ENCODE measurements at places on chromosomes 5 and 9.

DNA sequence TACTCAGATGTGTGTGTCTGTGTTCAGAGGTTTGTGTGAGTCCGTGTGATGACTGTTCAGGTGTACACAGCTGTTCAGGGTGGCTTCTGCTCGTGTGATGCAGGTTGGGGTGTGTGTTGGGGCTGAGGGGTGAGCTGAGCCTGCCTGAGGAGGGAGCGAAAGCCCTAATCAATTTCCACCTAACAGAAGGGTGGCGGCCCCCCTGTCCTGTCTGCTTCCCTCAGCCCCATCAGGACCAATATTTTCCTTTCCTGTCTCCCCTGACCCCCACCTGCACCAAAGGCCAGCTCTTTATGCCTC, 30.2 kb downstream of the LHX2 start:
- H3K27ac ChIP-seq, result no peak overlapping the region
- H3K27me3 ChIP-seq, result no peaks in the 10 kb centered on the region
- DNase-seq, result no peak
- no peak overlapping the region for H3K4me3 ChIP-seq
- peaks cover 3% of the 10 kb centered on the region for H3K4me1 ChIP-seq

DNA sequence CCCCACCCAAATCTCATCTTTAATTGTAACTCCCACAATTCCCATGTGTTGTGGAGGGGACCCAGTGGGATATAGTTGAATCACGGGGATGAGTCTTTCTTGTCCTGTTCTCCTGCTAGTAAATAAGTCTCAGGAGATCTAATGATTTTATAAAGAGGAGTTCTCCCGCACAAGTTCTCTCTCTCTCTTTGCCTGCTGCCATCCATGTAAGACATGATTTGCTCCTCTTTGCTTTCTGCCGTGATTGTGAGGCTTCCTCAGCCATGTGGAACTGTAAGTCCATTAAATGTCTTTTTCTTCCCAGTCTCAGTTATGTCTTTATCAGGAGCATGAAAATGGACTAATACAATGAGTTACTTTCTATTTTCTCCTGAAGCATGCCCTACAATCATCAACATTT, 1158.5 kb downstream of the CDH18 start:
- no peak overlapping the region for H3K4me3 ChIP-seq
- no peaks in the 10 kb centered on the region for H3K27me3 ChIP-seq
- H3K27ac ChIP-seq, result no peak overlapping the region
- DNase-seq, result no peak

DNA sequence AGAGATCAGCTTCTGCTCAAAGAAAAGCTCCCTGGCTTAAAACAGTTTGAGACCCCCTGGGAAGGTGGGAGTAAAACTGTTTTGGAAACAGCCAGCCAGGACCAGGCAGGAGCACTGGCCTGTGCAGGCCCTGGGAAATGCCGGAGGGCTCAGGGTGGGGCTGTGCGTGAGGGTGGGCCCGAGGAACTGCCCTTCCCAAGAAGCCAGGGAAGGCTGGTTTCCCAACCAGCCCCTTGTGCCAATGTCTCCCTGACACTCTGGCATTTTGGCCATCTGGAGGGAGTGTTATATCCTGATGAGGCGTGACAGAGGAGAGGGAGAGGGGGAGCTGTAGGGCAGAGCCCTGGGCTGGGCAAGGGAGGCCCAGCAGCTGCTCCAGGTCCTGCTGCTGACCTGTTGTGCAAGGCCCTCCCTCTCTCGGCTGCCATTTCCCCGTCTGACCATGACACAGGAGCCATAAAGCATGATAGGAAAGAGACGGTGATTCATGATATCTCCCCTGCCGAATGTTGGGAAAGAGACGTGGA, 16.1 kb downstream of the OLFML2A start:
- no peak for DNase-seq
- no peak overlapping the region for H3K4me3 ChIP-seq
- H3K4me1 ChIP-seq, result peaks cover 12% of the 10 kb centered on the region
- H3K36me3 ChIP-seq, result peaks cover 31% of the 10 kb centered on the region
- no peak overlapping the region for H3K27ac ChIP-seq

DNA sequence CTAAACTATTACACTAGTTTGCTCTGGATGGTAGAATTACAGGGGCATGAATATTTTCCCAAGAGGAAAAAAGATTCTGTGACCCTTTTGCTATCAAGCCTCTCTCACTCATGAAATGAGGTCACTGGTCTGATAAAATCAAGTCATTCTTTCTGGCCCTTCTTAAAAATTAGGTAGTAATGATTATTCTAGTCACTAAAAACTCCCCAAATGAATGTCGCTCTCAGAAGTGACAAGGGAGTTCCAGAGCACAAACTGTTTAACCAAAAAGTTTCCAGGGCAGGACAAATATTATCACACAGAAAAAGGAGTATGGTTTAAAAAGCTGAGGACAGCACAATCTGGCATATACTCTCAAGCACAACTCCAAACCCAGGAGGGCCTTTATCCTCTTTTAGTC, 12.5 kb downstream of the ERMP1 start:
- H3K4me1 ChIP-seq, result peaks cover 4% of the 10 kb centered on the region
- no peak for DNase-seq
- peaks cover 6% of the 10 kb centered on the region for H3K36me3 ChIP-seq
- H3K27ac ChIP-seq, result no peak overlapping the region

GRCh38 chr9:88721495-88722279, 186.7 kb downstream of the NXNL2 start:
- H3K4me1 ChIP-seq, result no peaks in the 10 kb centered on the region
- no peak overlapping the region for H3K4me3 ChIP-seq
- no peaks in the 10 kb centered on the region for H3K36me3 ChIP-seq
- no peak overlapping the region for H3K27ac ChIP-seq
- no peak for DNase-seq
- H3K27me3 ChIP-seq, result no peaks in the 10 kb centered on the region

Measured in trophoblast cell (in vitro differentiated cells and primary cell).